Stimulated activated CD8-positive, alpha-beta memory T cell treated with anti-CD3 and anti-CD28 coated beads, Interleukin-4, amount 100 ng/mL, for 4 hours (primary cell): ENCODE measurements at places on chromosomes 4 and X.

GRCh38 chr4:45920861-45921260, 203.0 kb downstream of the GABRG1 start:
- no peak for DNase-seq

DNA sequence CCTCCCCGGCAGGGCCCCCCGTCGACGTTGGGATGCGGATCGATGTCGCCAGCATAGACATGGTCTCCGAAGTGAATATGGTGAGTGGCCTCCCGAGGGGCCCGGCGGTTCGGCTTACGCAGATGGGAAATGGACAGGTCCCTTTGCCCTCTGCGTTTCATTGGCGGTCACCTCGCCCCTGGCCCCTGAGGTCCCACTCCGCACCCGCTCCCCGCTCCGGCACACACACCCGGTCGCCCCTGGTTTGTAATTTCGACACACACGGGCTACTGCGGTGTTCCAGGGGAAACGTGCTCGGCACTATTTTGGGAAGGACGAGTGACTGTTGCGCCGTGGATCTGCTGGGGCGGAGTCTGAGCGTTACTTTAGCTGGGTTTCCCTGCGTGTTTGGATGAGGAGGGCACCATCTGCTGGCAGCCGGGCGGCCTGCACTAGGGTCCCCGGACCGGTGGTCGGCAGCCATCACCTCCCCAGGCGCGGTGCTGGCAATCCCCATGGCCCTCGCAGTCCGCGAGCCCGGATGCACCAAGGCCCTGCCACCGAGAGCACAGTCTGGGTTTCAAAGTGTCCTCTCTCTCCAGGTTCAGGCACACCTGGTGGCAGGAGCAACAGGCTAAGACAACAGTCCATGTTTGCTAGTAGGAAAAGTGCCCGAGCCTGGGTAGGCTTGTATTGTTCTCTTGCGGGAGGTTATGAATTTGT, 1.2 kb downstream of the GABRB1 start:
- DNase-seq = no peak

GRCh38 chrX:39202641-39203040, 401.4 kb downstream of the MID1IP1 start:
- no peak for DNase-seq

DNA sequence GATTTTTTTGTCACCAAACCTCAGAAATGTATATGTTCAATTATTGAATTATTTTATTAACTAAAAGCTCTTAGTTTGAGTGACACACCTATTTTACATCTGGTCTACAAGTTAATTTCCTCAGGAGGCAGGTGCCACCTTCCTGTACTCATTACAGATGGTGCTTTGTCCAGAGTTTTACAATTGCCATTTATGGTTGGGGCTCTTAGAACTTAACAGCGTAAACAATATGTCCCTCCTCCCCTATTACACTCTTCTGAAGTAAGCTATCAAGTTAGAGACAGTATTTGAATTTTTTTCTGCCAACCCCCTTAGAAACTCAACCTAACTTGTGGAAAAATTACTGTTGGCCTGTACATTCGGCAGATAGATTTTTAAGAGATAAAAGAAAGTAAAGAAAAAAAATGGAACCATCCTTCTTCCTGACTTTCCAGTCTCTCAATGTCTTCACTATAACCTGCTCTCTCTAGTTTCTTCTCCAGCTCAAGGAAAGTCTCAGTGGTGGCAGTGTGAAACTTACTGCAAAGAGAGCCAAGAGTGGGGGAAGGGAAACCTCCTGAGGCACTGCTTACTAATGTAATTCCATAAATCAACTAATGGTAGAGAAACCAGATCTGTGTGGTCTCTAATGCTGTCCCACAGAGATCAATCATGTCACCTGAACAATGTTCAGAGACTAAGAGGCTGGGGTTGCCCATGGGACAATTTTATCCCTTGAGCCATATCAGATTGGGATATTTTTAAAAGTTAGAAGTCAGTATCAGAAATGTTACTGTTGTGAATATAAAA, 7.8 kb downstream of the CXXC4 start:
- no peak for DNase-seq

DNA sequence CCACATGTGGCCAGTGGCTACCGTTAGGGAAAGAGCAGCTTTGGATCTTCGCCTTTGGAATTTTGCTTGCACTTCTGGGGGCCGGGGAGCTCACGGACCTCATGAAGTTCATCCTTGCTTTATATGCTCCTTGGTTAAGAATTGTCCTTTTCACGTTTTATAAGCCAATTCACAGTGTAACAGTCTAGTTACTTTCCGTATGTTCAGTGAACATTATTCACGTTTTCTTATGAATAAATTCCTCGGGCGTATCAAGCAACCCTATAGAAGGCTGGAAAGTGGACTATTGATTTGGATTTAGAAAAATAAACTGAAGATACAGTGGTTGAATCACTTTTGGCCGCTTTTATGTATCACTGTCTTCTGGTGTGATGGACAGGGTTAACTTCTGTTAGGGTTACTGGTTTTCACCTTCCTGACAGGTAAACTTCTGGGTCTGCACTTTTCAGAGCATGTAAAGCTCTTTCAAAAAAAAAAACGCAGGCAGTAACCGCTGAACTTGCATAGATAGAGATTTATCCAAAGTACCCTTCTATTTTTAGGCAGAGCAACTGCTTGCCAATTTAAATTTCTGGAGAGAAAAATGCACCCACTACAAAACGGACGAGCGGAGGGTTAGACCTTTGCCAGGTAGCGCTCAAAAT, 569 bp upstream of the PDLIM5 start:
- DNase-seq = no peak
